ENCODE measurements at places on chromosomes 6 and 20. TPM values are rescaled to one million over a fixed set of nuclear protein-coding genes. Genes with fewer than 3 reads are reported as not detected.

DOP1A gene
- 4.9 TPM for polyA plus RNA-seq

DUSP15 gene
- not detected for polyA plus RNA-seq

MYBL2 gene
- 4.6 TPM for polyA plus RNA-seq

IFT52 gene
- 31.3 TPM for polyA plus RNA-seq

CTAGE9 gene
- polyA plus RNA-seq = not detected

KIF13A gene
- 1.4 TPM for polyA plus RNA-seq

OR2B6 gene
- not detected for polyA plus RNA-seq

LY6G5C gene
- polyA plus RNA-seq = 3.2 TPM

OR2J2 gene
- not detected for polyA plus RNA-seq

OSBPL2 gene
- polyA plus RNA-seq = 25.6 TPM

KHDC1L gene
- polyA plus RNA-seq = not detected

GTSF1L gene
- 1.2 TPM for polyA plus RNA-seq

All from IgD-negative memory B cell (primary cell).